ENCODE measurements at places on chromosomes 13 and 19. TPM values are rescaled to one million over a fixed set of nuclear protein-coding genes. Genes with fewer than 3 reads are reported as not detected.

The ZNF66 gene
- 4.3 TPM for total RNA-seq

The CEACAM3 gene
- not detected for total RNA-seq

DNA sequence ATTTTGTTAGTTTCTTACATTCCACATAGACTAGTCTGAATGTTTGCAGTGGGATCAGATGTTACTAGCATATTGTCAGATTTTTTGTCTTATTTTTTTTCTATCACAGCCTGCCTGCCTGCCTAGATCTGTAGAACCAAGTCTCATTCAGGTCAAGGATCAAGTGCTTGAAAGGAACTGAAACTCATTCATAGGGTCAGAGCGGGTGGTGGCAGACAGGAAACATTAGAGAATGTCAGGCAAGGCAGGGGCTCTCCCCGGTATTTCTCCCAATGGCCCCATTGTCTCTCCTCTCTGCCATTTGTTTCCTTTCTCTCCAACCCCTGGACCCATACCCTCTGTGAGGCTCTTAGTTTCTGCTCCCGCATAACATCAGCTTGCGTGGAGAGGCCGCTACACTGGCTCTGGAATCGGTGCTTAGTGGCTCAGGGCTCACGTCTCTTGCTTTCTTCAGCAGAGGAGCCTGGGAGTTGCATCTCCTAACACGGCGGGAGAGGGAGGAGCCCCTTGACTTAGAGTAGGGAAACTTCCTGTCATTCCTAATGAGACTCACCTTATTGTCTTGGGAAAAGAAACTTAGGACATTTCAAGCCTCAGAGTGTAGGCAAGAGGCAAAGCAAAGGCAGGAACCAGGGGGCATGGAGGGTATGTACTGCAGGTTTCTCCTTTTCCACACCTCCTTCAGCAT lies 35.6 kb upstream of the SPATA13 start:
- no peak for DNase-seq

- no peak for DNase-seq
These were observed 188.0 kb downstream of the TDRD3 start for GRCh38 chr13:60584976-60585375.

GRCh38 chr13:30816736-30817135 lies 81.4 kb downstream of the ALOX5AP start:
- DNase-seq = no peak

- no peak for DNase-seq
These were observed 7.5 kb upstream of the RBM26 start for GRCh38 chr13:79413521-79413920.

The ZNF682 gene
- total RNA-seq = not detected

DNA sequence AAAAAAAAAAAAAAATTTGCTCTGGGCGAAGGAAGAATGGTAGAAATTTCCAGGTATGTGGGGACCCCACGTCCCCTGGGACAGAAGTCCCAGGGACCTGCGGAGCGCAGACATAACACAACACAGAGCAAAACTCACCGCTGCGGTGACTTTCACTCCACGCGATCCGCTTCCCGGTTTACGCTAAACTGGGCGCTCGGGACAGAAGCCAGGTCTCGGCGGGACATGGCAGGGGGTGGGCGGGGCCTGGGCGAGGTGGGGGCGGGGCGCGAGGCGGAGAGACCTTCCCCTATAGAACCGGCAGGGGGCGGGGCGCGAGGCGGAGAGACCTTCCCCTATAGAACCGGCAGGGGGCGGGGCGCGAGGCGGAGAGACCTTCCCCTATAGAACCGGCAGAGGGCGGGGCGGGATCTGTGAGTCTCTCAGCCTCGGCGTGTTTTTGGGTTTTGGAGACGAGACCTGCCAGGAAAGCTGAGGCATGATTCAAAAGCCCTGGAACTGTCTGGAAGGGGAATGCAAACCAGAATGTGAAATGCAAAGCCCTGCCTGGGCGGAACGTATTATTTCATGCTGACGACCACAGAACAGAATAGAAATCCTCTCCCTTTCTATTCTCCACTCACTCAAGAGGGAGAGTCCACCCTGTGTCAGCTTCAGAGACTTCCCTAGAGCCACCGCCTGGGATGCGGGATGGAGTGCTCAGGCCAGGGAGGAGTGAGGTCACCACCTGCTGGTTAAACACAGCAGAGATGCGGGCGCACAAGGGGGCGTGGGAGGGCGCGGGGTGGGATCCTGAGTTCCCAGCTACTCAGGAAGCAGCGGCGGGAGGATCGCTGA lies 20.2 kb upstream of the ERVV-1 start:
- peak; percentile 84 for DNase-seq

DNA sequence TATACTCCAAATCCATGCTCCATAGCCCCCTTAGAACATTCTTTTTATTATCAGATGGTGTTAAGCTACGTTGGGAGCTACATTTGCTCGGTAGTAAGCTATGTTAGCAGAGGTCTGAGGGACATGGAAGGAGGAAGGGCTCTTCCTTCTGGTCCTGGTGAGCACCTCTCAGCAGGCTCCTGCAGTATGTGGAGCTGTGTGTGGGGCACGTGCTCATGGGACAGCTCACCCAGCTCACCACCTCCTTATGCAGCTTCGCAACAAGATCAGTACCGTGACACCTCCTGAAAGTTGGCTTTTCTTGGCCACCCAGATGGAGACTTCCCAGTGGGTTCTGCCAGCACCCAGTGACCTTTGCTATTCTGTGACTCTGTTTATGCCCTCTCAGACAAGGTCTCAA lies 400.5 kb upstream of the SLC10A2 start:
- DNase-seq = no peak

DNA sequence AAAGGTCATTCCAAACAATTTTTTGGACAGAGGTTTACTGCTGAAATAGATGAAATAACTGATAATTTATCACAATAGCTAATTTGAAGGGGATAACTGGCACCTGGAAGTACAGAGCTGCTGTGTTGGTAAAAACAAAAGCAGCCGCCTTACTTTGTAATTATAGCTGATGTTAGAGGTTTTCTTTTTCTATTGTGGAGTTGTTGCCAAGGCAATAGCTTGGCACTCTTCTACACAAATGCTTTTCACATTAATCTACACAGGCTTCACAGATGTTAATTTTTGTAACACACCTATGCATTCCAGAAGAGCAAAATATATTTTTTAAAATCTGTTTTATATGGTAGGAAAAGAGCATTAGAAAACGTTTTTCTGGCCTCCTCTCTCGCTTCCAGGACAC lies 56.9 kb downstream of the LACC1 start:
- DNase-seq = no peak

- no peak for DNase-seq
These were observed 22.0 kb downstream of the KLF12 start for GRCh38 chr13:74111901-74112824.
